Natural killer cell (primary cell): ENCODE measurements at places on chromosomes 2 and 18. TPM values are rescaled to one million over a fixed set of nuclear protein-coding genes. Genes with fewer than 3 reads are reported as not detected.

The SH3RF3 gene
- total RNA-seq = 0.23 TPM

DNA sequence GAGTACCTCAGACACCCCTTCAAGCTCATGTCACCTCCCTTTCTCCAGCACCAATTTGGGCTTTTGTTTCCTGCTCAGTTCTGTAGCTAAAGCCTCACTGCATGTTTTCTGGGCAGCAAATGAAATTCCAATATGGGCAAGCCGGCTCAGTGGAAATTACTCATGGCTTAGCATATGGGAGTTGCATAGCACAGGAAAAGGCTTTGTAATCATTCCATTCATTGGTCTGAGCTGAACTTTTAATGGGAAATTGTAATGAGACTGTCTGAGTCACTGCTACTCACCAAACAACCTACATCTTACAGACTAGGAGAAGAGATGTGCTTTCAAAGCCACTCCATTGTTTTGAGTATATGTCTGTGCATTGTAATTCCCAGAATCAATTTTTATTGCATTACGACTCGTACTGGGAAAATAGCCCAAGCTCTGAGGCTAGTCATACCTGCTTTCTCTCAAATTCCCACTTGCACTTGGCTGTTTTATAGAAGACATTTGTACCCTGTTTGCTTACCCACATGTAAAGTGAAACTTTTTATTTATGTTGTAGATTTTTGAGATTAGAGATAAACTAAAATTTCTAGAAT, 139.5 kb upstream of the LRATD1 start:
- DNase-seq = no peak

DNA sequence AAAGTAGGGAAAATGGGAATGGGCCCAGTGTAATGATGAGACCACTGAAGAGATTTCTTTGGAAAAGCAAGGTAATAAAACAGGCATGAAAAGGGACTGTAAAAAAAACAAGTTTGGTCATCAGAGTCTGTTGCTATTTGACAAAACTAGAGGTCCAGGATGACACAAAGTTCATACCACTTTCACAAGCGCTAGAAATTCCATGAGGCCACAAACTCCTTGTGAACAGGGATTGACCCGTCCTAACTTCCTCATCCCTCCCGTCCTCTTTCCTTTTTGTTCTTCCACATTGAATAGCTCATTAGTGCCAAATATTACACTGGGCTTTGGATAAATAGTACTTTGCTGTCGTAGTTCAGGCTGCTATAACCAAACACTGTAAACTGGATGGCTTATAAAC, 188.8 kb upstream of the EPC2 start:
- DNase-seq = no peak

The CDC42EP3 gene
- total RNA-seq = 105 TPM

DNA sequence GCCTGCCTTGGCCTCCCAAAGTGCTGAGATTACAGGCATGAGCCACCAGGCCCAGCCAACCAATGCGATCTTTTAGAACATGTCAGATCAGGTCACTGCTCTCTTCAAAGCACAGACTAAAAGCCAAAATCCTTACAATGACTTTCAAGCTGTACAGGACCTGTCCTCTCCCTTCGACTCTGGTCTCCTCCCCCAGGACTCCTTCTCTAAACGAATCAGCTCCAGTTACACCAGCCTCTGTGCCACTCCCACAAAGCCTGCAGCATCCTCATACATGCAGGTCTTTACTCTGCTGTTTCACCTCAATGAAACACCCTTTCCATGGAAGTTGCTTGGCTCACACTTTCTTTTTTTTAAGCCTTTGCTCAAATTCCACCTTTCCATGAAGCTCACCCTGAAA, 436.0 kb downstream of the METTL4 start:
- no peak for DNase-seq

The CXCR2 gene
- total RNA-seq = 25.8 TPM

The XDH gene
- total RNA-seq = not detected

DNA sequence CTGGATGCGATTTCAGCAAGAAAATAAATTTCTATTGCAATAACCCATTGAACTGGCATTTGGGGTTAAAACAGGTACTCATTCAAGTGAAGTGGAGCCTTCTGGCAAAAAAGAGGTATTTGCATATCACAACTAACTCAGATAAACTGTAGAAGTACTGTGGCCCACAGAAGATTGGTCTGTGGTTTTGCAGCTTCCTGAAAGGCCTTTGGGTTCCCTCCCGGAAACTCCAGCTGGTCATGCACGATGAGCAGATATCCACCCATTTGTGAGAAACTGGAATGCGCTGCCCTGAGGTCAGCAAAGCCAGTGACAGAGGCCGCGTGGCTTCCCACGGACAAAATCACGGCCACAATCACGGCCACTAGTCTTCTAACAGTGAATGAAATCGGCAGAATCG, 106.3 kb downstream of the EPHA4 start:
- peak; percentile 32 for DNase-seq

GRCh38 chr2:176562359-176563078, 293.3 kb downstream of the MTX2 start:
- DNase-seq = no peak

The RAD51AP2 gene
- not detected for total RNA-seq

- no peak for DNase-seq
Measured at GRCh38 chr2:120741571-120742561, 6.2 kb downstream of the GLI2 start.

GRCh38 chr2:221447310-221447709, 124.8 kb downstream of the EPHA4 start:
- DNase-seq = no peak

GRCh38 chr18:59564561-59564960, 132.7 kb downstream of the CCBE1 start:
- no peak for DNase-seq

The SPATA3 gene
- total RNA-seq = not detected

- DNase-seq = no peak
Measured at GRCh38 chr2:132676999-132677398, 7.0 kb upstream of the LYPD1 start.

GRCh38 chr2:118913803-118914645, 28.0 kb upstream of the MARCO start:
- no peak for DNase-seq

- peak; percentile 39 for DNase-seq
Measured at GRCh38 chr2:174634130-174635014, 36.8 kb upstream of the WIPF1 start.

The PJVK gene
- 1.3 TPM for total RNA-seq

DNA sequence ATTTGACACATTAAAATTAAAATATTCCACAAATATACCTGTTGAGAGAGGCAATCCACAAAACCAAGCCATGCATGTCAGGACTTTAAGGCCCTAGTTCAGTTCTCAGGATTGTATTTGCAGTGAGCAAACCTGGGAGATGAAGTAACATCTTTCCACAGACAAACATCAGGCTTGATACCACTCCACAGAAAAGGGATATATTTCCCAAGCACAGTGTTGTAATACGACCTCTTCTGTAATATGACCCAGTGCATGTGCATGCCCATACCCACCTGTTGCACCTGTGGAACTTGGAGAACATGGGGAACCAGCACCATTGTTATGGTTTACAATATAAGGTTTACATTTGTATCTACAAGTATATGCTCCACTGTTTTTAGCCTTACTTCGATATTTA, 184.0 kb downstream of the PDE11A start:
- no peak for DNase-seq

The AOX1 gene
- not detected for total RNA-seq

The SERPINB12 gene
- not detected for total RNA-seq

The LHCGR gene
- total RNA-seq = not detected

The CD226 gene
- 162 TPM for total RNA-seq

The KCNF1 gene
- not detected for total RNA-seq

GRCh38 chr2:233966388-233966787, 49.2 kb downstream of the TRPM8 start:
- DNase-seq = no peak

The SPHKAP gene
- total RNA-seq = not detected

The HSBP1L1 gene
- 16.1 TPM for total RNA-seq

The ZNF532 gene
- 28.5 TPM for total RNA-seq

The CABLES1 gene
- 1.8 TPM for total RNA-seq

The EFR3B gene
- total RNA-seq = not detected

GRCh38 chr2:134396493-134396892, 142.6 kb downstream of the MGAT5 start:
- no peak for DNase-seq
